Retina (tissue), 1 donor: ENCODE measurements at places on chromosomes 13 and 19.

GRCh38 chr13:34410678-34411077, 531.4 kb upstream of the NBEA start:
- DNase-seq: no peak

GRCh38 chr19:3667766-3668165, 32.5 kb downstream of the PIP5K1C start:
- no peak for DNase-seq

DNA sequence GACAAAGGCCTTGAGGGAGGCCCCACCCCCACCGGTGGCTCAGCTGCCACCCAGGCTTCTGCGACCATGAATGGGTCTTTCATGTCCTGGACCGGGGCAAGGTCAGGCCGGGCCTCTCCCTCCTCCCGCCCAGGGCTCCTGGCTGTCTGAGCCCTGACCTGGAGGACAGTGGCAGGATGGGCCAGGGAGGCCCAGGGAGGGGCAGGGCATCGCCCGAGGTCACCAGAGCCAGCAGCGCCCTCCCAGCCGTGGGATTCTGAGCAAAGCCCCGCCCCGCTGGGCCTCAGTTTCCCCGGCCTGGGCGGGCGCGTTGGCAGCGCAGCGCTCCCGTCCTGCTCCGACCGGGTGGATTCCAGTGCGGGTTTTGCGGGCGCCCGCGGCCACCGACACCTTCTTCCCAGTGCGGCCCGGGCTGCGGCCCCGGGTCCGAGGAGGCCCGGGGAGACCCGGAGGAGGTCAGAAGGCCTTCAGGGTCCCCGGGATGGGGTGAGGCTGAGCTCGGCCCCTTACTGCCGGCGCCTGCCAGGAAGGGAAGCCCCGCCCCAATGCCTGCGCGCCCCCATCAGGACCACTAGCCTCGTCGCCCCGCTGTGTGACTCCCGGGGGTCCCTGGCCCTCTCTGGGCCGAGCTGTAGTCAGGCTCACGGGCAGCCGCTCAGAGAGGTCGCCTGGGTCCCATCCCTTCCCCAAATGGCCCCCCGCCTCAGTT, 24.6 kb upstream of the SEMA6B start:
- DNase-seq: peak; percentile 89

GRCh38 chr19:35966771-35967170, 28.2 kb upstream of the SDHAF1 start:
- no peak for DNase-seq

DNA sequence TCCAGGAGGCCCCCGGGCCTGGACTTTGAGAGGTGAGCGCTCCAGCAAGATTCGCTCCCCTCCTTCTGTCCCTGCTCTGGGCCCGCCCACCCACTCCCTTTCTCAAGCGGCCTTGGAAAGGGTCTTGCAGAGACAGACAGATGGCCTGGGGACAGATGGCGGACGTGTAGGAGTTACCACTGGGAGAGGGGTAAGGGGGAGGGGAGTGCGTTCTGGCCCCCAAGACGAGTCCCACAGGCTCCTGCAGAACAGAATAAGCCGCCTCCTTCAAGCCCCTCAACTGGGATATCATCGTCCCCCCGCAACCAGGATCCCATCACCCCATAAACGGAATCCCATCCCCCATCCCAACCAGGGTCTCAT, 3.6 kb upstream of the TNFAIP8L1 start:
- DNase-seq: no peak

DNA sequence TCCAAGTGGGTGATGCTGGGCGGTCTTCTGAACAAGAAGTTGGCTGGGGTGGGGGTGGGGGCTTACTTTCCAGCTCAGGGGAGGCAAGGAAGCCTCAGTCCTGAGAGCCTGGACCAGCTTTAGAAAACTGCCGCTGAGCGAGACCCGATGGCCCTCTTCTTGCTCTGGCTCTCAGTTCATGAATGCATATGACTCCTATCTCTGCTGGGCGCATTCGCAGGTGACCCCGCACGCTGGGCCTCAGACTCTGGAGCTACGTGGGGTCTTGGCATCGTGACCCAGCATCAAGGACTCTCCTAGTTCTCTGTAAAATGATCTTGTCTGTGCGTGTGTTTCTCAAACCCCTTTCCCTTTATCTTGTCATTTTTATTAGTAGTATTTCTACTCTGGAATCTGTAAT, 19.7 kb downstream of the PRAM1 start:
- DNase-seq: no peak

- DNase-seq: no peak
These were observed 660 bp downstream of the CIC start for GRCh38 chr19:42269478-42270345.
